HS-27A (cell line): ENCODE measurements at places on chromosomes 1 and 21.

- DNase-seq = no peak
Measured at GRCh38 chr1:206556750-206557635, 49.7 kb downstream of the RASSF5 start.

DNA sequence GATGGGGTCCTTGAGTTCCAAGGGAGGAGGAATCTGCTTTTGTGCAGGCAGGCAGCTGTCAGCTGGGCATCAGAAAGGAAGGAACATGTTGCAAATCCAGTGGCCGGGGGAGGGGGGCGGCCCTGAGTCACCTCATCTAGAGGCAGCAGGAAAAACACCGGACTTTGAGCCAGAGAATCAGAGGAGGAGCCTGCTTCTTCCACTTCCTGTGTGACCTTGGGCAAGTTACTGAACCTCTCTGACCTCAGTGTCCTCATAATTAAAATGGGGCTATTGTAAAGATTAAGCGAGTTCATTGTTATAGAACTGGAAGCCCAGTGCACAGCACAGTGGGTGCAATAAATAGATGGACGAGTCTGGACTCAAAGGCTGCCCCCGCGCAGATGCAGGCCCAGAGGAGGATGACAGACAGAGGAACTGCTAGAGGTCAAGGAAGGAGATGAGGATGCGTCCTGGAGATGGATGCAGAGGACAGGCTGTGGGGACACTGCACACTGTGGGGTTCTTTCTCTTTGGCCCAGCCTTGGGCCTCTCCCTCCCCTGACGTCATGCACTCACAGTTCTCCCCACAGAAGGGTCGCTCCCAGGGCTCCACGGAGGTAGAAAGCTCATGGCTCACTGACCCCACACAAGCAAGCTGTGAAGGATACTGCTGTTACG lies 714.3 kb downstream of the MATN1 start:
- no peak for DNase-seq

GRCh38 chr1:16498573-16499413 lies 15.3 kb downstream of the RNU1-1 start:
- peak; percentile 41 for DNase-seq

GRCh38 chr1:189904509-189904908 lies 573.2 kb downstream of the BRINP3 start:
- DNase-seq = no peak

DNA sequence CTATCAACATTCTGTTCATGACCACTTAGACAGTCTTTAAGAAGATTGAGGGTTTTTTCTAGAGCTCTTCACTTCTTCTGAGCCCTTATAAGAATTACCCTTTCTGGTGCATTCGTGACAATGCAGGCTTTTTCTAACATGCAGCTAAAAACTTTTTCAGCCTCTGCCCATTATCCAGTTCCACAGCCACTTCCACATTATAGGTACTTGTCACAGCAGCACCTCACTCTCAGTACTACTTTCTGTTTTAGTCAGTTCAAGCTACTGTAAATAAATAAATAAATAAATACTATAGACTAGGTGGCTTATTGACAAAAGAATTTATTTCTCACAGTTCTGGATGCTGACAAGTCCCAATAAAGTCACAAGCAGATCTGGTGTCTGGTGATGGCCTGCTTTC lies 284.4 kb upstream of the PKN2 start:
- DNase-seq = no peak

DNA sequence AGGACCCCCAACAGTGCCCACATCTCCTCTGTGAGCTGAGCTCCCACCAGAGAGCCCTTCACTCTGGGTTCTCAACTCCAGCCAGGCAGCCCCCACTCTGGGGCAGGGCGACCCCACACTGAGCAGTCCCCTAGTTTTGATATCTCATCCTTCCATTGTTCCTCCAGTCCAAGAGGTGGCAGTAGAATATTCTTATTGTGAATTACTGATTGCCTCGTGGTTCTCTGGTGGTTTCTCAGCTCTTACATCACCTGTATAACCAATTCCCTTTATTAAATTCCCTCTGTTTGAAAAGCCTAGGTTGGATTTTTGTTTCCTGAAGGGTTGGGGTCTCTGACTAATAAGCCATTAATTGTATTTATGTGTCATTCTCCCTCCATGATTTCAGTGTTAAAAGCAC lies 407.5 kb downstream of the SETD4 start:
- no peak for DNase-seq

- no peak for DNase-seq
Measured at GRCh38 chr1:31033598-31033997, 31.9 kb downstream of the PUM1 start.

DNA sequence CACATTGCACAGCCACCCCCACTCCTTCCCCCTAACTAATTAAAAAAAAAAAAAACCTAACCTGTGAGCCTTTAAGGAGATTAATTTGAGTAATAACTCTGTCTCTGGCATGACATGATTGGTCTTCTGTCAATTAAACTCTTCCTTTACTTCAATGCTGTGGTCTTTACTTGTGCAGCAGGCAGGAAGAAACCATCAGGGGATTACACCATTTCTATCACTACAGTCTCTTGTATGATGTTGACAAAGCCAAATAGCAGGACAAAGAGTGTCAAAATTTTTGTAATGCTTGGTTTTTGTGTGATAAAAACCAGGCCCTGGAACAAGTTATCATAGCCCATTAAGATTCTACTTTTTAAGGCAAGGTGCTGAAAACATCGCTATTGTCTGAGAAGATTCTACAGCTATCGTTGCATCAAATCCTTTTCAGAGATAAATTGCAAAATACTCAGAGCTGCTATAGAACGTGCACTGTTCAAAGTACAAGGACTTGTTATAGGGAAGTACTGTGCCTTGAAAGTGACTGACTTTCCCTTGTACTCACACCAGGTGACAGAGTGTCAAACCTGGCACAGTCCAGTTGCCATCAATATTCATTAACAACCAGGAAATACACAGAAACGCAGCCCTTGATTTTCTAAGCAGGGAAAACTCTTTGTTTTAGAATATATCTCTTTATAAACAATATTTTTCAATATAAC lies 37.7 kb downstream of the LHX9 start:
- no peak for DNase-seq

DNA sequence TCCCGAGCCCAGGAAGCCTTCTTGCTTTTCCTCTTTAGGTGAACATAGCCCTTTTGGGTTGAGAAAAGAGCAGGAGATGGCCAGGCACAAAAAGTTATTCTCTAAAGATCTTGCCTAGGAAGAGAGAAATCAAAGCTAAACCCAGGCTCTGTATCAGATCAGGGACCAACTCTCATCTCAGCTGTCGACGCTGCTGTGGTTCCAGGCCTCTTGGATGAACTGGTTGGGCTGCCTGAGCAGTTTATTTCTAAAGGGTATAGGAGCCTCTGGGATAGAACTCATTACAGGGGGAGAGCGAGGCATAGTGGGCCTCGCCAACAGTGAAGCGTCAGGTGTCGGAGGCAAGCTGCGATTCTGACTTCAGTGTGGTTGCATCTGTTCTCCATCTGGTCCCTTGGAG lies 82.6 kb upstream of the F3 start:
- no peak for DNase-seq
